Transverse colon (tissue), 4 donors: ENCODE measurements at places on chromosomes 11 and 22.
A peak's percentile ranks its signal among the peaks of the same experiment; 100 is the strongest.

DNA sequence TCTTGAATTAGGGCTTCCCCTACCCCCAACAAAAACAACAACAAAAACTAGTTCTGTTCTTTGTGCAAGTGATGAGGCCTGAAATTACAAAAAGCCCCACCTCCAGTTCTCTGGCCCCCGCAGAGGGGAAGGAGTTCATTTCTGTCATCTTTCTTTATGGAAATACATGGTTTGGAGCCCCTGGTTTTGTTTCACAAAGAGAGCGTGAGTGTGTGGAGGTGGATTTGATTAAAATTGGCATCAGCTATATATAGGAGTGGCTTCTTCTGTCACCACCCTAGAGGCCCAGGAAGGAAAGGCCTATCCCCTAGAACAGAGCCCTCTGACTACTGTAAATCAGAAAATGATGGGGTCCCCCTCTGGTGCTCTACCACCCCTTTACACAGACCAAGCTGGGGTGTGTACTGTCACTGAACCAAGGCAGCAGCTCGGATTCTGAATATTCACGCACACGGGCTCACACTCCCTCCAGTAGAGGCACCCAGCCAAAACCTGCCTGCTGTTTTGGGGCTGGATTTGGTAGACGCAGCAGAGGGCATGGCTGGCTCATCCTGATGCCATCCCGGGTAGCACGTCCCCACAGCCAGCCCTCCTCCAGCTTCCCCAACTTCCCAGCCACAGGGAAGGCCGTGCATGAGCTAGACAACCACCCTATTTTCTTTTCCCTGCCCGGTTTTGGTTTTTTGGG, 19.4 kb downstream of the RCOR2 start:
- no peak for DNase-seq
- H3K36me3 ChIP-seq = no peaks in the 10 kb centered on the region
- no peaks in the 10 kb centered on the region for H3K4me1 ChIP-seq
- H3K4me3 ChIP-seq = no peak overlapping the region
- H3K27me3 ChIP-seq = no peaks in the 10 kb centered on the region

- peaks cover 12% of the 10 kb centered on the region for H3K4me1 ChIP-seq
- no peak overlapping the region for H3K27ac ChIP-seq
- H3K27me3 ChIP-seq = no peaks in the 10 kb centered on the region
- H3K4me3 ChIP-seq = no peak overlapping the region
Measured at GRCh38 chr11:16902182-16902581, 112.0 kb downstream of the PLEKHA7 start.

DNA sequence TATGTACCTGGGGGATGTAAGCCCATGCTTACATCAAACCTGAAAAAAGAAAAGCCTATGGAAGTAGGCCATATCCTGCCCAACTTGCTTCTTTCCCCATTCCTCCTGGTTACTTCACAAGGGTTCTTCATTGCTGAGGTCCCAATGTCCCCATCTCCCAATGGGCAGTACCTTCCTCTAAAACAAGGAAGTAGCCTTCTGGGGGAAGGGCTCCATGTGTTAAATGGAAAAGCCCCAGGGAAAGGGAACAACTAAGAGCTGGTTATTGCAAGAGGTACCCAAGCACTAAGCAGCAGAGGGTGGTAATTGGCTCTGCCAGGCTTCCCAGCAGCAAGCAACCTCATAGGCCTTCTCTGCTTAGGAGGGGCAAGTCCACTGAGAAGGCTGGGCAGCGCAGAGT, 11.3 kb downstream of the TMEM216 start:
- no peak overlapping the region for H3K27ac ChIP-seq
- no peak for DNase-seq
- no peaks in the 10 kb centered on the region for H3K4me1 ChIP-seq
- no peaks in the 10 kb centered on the region for H3K36me3 ChIP-seq
- no peak overlapping the region for H3K4me3 ChIP-seq
- no peaks in the 10 kb centered on the region for H3K27me3 ChIP-seq

DNA sequence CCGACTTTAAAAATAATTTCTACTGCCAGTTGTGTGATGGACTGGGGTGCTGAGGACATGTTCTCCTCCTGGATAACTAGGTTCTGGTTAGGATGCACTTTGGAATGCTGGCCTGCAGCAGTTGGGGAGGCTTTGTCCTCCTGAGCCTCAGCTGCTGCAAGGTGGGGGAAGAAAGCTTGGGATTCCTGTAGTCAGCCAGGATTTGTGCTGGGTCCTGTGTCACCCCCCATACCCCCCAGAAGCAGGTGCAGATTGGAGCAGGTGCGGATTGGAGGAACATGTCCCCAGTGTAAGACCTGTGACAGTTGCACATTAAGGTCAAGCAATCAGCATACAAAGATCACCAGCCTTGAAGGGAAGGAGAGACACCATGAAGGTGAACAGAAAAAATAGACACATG, 51.1 kb downstream of the MED15 start:
- H3K4me3 ChIP-seq = no peak overlapping the region
- no peak overlapping the region for H3K27ac ChIP-seq
- peaks cover 9% of the 10 kb centered on the region for H3K36me3 ChIP-seq
- H3K4me1 ChIP-seq = peaks cover under 1% of the 10 kb centered on the region
- H3K27me3 ChIP-seq = no peaks in the 10 kb centered on the region

GRCh38 chr11:7498193-7498592, 12.9 kb downstream of the OLFML1 start:
- no peak for DNase-seq
- H3K27me3 ChIP-seq = no peaks in the 10 kb centered on the region
- H3K4me3 ChIP-seq = no peak overlapping the region
- H3K4me1 ChIP-seq = no peaks in the 10 kb centered on the region

GRCh38 chr11:75597636-75598035, 35.6 kb downstream of the SERPINH1 start:
- no peak overlapping the region for H3K4me3 ChIP-seq
- H3K4me1 ChIP-seq = peaks cover 9% of the 10 kb centered on the region
- no peak overlapping the region for H3K27ac ChIP-seq

DNA sequence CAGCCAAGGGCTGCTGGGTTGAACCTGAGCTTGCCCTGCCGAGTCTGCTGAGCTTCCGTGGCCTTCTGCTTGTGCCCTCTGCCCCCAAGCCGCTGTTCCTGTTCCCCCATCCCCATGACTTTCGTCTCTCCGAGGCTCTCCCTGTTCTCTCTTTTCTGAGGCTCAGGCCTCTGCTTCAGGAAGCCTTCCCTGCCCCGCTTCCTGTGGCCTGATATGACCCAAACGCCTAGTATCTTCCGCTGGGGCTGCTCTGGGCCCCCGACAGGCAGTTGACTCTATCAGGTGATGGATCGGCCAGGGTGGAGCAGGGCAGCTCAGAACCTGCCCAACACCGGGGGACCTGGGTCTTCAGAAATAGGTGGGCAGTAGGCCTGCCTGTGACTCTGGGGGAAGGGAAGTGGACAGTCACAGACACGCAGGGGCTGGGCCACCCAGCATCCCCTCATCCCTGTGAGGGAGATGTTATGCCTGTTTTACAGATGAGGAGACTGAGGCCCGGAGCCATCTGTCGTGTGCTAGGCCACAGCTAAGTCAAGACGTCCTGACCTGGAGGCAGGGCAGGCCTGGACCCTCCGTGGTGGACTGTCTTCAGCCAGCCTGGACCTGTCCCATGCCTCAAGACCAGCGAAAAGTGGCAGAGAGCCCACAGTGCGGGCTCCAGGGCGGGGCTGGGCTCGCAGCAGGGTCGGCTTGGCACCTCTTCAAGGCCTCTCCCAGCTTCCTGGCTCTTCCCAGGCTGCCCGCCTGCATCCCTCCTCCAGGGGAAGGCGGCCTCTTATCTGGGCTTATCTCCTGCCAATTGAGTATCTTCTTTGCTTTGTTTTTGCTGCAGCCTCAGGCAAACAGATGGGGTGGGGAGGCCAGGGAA, 16.2 kb downstream of the BAD start:
- H3K4me1 ChIP-seq = peaks cover 43% of the 10 kb centered on the region
- no peaks in the 10 kb centered on the region for H3K36me3 ChIP-seq
- H3K27me3 ChIP-seq = no peaks in the 10 kb centered on the region
- DNase-seq = peak; percentile 75
- H3K4me3 ChIP-seq = no peak overlapping the region

GRCh38 chr11:104763930-104764709, 134.1 kb downstream of the CASP12 start:
- no peaks in the 10 kb centered on the region for H3K4me1 ChIP-seq
- H3K27me3 ChIP-seq = no peaks in the 10 kb centered on the region
- no peak overlapping the region for H3K27ac ChIP-seq
- H3K36me3 ChIP-seq = no peaks in the 10 kb centered on the region

DNA sequence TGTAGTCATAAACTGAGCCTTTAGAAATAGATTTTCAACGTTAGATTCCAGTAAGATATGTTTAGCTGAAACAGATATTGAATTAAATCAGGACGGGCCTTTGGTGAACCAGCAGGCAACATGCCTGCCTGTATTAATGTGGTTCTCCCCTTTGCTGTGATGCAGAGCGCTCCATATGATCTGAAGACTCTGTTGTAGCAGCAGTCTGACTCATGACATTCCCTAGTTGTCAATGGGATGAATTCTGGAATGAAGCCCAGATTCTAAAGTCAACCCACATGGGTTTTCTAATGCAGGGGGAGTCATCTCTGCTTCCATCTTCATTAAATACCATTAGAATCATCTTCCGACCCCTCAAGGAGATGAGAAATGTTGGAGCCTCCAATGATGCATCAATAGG, 864.5 kb downstream of the NTM start:
- H3K27ac ChIP-seq = no peak overlapping the region
- no peak for DNase-seq
- no peaks in the 10 kb centered on the region for H3K36me3 ChIP-seq
- no peak overlapping the region for H3K4me3 ChIP-seq
- H3K27me3 ChIP-seq = no peaks in the 10 kb centered on the region
- H3K4me1 ChIP-seq = no peaks in the 10 kb centered on the region

GRCh38 chr11:105202844-105203548, 63.4 kb upstream of the CARD18 start:
- peak overlapping the region; percentile 62 for H3K27ac ChIP-seq
- no peaks in the 10 kb centered on the region for H3K36me3 ChIP-seq
- DNase-seq = peak; percentile 12
- H3K27me3 ChIP-seq = no peaks in the 10 kb centered on the region
- H3K4me3 ChIP-seq = no peak overlapping the region

DNA sequence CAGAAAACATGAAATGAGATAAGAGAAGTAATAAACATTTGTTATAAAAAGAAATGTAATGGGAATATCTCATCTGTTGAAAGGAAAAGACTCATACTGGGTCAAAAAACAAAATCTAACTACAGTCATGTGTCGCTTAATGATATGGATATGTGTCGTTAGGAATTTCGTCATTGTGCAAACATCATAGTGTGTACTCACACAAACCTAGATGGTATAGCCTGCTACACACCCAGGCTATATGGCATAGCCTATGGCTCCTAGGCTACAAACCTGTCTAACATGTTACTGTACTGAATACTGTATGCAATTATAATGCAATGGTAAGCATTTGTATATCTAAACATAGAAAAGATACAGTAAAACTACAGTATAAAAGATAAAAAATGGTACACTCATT, 89.8 kb upstream of the ZC3H12C start:
- peak overlapping the region; percentile 47 for H3K27ac ChIP-seq
- no peaks in the 10 kb centered on the region for H3K36me3 ChIP-seq
- peak; percentile 9 for DNase-seq
- peaks cover 5% of the 10 kb centered on the region for H3K4me1 ChIP-seq
- no peak overlapping the region for H3K4me3 ChIP-seq
- H3K27me3 ChIP-seq = no peaks in the 10 kb centered on the region

DNA sequence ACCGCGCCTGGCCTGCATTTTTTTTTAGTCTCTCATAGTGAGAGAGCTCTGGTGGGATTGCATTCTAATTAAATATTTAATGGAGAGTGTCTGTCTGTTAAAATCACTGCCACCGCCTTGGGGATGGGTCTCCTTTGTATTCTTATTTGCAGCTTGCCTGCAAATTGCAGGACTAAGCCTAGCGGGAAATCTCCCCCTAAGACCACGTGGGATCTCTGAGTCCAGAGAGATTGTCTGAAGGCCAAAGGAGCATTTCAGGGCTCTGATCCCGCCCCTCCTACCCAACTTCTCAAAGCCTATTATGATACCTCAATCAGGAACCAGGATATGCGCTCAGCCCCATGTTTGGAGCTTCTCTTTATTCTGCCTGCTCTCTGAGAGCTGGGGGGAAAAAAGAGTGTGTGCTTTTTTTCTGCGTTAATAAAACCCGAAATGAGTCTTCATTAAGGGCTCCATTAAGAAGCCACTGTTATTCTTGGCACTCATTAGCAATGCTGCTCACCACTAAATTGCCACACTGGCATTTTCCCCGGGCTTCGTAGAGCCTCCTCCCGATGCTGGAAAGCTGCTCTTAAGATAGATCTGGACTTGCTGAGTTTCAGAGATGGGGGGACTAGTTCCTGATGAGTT, 92.9 kb upstream of the THY1 start:
- no peaks in the 10 kb centered on the region for H3K4me1 ChIP-seq
- no peaks in the 10 kb centered on the region for H3K36me3 ChIP-seq
- H3K4me3 ChIP-seq = no peak overlapping the region

- no peak for DNase-seq
- H3K4me3 ChIP-seq = no peak overlapping the region
- H3K27me3 ChIP-seq = no peaks in the 10 kb centered on the region
- H3K36me3 ChIP-seq = no peaks in the 10 kb centered on the region
Measured at GRCh38 chr22:32572741-32573500, 98.3 kb downstream of the FBXO7 start.

DNA sequence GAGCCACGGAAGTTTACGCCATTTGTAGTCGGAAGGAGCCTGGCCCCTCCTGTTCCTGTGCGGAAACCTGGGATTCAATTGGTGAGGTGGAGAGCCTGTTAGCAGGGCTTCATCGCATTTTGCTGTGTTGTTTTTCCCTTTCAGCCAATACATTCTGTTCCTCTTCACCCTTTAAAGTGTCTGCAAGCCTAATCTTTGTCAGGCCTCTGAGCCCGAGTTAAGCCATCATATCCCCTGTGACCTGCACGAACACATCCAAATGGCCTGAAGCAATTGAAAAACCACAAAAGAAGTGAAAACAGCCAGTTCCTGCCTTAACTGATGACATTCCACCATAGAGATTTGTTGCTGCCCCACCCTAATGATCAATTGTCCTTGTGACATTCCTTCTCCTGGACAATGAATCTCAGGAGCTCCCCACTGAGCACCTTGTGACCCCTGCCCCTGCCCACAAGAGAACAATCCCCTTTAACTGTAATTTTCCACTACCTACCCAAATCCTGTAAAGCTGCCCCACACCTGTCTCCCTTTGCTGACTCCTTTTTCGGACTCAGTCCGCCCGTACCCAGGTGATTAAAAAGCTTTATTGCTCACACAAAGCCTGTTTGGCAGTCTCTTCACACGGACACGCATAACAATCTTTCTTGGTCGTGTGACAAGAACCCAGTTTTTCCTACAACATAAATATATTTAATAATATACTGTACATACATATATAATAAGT, 37.1 kb upstream of the MMP12 start:
- H3K27ac ChIP-seq = no peak overlapping the region
- no peak overlapping the region for H3K4me3 ChIP-seq
- DNase-seq = no peak
- no peaks in the 10 kb centered on the region for H3K27me3 ChIP-seq
- H3K36me3 ChIP-seq = no peaks in the 10 kb centered on the region
